Kidney (tissue), 22 donors: ENCODE measurements at places on chromosomes 5 and 9.

GRCh38 chr5:135467051-135467625 lies 15.0 kb upstream of the TIFAB start:
- DNase-seq, result no peak

DNA sequence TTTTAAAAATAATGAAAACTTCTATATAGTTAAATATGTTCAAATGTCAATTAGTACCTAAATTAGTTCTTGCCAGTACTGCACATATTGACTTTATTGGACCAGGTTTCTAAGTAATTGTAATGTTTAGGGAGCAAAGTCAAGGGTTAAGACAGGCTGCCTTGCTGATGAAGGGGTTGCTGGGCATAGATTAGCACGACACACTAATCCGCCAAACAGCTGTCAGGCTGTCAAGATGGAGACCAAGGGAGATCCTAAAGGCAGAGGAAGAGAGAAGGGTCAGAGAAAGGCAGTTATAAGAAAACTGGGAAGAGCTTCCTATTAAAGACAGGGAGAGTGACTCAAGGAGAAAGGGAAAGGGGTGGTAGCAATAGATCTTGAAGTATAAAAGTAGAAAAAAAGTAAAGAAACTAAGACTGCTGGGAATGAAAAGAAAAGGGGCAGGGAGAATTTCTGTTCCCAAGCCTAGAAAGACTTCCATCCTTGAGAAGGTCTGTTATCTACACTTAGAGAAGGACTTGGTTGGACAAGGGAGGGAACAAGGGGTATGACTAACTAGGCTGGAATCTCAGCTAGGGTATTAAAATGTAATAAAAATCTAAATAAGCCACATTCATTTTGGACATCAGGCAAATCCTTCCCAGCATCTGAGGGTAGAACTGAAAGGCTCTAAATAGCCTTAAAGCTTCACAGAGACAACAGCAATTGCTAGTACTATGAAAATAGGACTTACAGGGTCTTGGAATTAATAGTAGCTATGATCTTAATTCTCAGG lies 188.7 kb downstream of the FBXL17 start:
- DNase-seq, result no peak

DNA sequence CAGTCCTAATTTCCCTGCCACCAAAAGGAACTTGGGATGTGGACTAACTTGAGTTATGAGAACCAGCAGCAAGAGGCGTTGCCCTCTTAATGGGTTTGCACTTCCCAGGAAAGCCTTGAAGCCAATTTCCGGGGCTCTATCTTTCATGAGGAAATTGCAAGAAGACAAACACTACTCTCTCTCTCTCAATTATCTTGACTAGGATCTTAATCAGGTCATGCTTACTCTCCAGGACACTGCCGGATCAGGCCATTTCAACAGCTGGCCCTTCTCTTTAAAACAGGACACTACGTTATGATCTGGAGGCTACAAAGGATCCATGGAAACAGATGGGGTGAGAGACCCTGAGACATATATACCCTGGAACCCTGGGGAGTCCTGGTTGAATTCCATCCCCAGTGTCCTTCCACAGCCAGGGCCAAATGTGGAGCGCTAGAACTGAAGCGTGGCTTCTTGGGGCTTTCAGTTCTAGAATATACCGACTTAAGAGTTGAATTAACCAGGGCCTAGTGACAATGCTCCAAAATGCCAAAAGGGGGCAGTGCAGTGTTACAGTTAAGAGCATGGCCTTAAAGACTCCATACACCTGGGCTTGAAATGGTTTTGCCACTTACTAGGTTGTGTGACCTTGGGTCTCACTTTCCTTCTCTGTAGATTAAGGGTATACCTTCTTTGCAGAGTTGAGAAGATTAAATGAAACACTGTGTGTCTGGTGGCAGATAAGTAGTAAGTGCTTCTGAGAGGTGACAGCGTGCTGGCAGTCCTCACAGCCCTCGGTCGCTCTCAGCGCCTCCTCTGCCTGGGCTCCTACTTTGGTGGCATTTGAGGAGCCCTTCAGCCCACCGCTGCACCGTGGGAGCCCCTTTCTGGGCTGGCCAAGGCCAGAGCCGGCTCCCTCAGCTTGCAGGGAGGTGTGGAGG lies 21.1 kb downstream of the FAM219A start:
- peak; percentile 91 for DNase-seq

DNA sequence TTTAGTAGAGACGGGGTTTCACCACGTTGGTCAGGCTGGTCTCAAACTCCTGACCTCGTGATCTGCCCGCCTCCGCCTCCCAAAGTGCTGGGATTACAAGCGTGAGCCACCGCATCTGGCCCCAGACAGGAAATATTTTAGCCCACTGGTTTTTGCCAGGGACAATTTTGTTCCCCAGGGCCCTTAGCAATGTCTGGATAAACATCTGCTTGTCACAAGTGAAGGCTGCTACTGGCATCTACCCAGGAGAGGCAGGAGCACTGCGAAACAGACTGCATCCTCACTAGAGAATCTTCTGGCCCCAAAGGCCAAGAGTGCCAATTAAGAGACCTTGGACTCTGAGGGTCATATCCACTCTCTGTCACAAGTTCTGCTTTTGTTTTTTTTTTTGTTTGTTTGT lies 2.4 kb upstream of the TPRN start:
- DNase-seq, result no peak

GRCh38 chr9:125433461-125434011 lies 171.9 kb downstream of the GAPVD1 start:
- no peak for DNase-seq

DNA sequence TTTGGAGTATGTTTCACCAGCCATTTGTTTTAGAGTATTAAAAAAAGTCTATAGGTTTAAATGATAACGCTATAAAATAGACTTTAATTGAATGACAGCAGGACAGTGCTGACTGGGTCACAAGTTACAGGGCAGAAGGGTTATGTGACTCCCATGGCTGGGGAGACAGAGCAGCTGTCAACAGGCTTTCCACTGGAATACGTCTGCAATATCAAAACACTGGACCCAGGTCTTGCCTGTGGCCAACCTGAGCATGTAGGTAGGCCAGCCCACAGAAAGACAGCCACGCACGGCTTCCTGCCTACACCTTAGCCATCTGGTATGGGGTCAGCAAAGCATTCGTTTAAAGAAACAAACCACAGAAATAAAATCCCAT lies 80.7 kb downstream of the OTULIN start:
- no peak for DNase-seq

GRCh38 chr9:27572061-27572460 lies 1.2 kb downstream of the C9orf72 start:
- no peak for DNase-seq

- DNase-seq, result peak; percentile 52
Measured at GRCh38 chr5:92401-93220, 643 bp downstream of the PLEKHG4B start.

- DNase-seq, result no peak
Measured at GRCh38 chr9:69916950-69917349, 96.3 kb downstream of the CFAP95 start.

DNA sequence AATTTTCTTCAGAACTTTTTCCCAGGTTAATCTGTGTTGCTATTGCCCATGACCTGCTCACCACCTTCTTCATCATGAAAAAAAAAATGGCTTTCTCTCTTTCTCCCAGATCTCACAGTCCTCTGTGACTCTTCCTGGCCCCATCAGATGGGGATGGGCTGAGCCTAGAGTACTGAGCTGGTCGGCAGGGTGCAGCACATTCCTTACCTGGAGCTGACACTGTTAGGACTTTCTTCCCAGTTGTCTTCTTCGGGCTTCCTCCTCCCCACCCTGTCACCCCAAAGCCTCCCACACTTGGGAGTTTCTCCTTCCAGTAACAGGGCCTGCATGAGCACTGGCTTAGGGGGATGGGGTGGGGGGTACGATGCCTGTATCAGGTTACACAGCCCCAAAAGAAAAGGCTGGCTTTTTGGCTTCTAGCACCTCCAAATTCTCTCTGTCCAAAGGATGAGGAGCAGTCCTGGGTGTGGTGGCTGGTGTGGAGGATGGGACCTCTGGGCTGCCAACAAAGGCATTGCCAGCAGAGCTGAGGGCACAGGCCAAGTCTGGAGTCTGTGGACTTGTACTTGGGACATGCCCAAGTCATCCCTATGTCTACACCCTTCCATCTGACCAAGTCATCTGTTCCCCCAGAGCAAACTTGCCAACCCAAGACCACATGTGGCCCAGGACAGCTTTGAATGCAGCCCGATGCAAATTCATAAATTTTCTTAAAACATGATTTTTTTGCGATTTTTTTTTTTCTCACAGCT lies 68.0 kb upstream of the HSPA9 start:
- no peak for DNase-seq

- no peak for DNase-seq
Measured at GRCh38 chr9:93569621-93570174, 6.7 kb upstream of the PHF2 start.

DNA sequence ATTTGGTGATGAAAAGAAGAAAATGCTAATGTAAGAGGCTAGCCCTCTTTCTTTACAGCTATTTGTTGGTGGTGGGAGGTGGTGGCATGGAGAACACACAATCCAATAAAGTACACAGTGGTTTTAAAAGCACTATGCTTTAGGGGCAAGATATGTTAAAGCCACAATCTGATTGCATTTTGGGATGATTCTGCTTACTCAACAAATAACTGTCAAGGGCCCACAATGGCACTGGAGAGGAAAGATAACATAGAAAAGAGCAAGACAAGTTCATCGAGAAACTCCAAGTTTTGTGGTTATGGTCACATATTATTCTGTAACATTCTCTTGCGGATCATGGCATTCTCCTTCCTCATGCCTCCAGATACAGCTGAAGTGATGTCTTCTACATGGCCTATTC lies 38.8 kb downstream of the OTP start:
- DNase-seq, result no peak

- DNase-seq, result no peak
Measured at GRCh38 chr5:141322261-141322660, 1.7 kb upstream of the TAF7 start.

DNA sequence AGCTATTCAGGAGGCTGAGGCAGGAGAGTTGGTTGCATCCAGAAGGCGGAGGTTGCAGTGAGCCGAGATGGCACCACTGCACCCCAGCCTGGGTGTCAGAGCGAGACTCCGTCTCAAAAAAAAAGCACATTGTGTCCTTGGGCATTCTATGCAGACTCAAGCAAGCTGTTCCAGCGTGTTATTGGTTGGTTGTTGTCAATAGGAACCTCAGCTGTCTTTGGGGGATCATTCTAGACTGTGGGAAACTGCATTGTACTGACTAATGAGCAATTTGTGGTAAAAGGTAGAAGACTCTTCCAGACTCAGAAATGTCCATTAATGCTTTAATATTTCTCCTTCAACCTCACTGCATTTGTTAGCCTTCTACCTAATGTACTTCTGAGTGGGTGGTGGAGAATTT lies 379.5 kb upstream of the GRAMD2B start:
- no peak for DNase-seq

DNA sequence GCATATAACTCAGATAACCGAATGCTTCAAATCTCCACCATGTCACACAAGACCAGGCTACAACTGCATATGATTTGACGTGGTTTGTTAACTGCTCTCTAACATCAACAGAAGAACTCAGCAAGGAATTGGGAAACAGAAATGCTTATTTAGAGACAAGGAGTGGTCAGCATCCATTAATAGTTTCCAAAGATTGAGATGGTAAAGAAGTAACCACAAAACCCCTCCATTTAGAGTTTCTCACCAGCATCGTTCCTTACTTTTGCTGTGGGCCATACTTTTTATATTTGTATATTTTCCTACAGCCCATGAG lies 25.2 kb downstream of the DPYSL3 start:
- no peak for DNase-seq

GRCh38 chr9:78031444-78031892 lies at the start of gene GNAQ:
TSS of gene GNAQ (minus strand) at chr9:78031811. CDS start at chr9:78031235, 576 bp downstream.
- no peak for DNase-seq

DNA sequence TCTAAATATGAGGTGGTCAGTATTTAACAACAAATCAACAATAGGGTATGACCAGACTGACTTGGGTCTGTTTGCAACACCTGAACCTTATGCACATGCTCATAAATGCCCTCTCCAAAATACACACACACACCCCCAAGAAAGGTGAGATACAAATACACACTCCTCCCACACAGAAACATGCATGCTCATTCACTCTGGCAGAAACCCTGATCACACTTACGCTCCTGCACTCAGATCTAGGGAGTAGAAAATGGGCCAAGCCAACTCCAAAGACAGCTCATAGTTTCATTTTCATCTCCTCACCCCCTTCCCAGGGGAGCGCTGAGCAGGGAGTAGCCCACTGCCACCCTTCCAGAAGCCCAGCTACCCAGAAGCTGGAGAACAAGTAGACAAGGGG lies 11.3 kb downstream of the TRIM7 start:
- no peak for DNase-seq

DNA sequence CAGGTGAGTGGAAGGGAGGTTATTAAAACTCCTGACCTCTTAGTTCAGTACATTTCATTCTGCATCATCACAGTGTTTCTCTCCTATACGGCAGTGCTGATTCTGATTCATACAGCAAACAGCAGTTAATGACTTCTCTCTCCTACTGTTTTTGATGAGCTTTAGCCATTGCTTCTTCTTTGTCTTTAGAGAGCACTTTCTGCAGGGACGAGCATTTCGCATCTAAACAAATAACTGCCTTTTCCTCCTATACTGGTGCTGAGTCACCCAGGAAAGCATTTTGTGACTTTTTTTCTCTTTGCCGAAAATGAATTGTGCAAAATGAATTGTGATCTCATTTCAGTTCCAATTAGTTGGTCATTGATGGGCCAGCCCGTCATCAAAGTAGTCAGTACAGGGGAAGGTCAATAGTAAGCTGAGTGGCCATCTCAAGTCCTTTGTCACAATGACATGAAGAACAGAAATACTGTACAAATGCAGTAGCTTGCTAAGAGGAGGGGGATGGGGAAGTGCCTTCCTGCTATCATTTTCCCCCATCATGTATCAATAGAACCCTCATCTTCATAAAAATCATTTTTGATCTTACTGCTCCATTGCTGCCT lies 98.5 kb downstream of the INSYN2B start:
- no peak for DNase-seq

- no peak for DNase-seq
Measured at GRCh38 chr9:91177661-91178280, 183.9 kb downstream of the AUH start.

DNA sequence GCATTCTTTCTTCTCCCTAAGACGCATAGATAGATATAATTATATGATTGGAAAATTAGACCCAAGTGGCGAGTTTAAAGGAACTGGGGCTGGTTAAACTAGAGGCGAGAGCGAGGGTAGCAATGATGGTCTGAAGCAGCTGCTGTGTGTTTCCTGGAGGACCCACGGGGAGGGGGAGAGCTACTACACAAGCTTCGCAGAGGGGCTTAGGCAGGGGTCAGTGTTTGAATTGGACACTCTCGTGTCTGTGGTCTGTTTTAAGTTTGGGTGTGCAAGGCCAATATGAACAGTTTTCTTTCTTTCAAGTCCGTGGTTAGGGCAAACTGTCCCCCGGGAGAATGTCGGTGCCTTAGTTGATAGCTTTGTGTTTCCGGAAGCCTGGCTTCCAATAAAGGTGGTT lies 43.1 kb downstream of the PDZD2 start:
- no peak for DNase-seq
